ENCODE measurements at places on chromosomes 1 and 21. TPM values are rescaled to one million over a fixed set of nuclear protein-coding genes. Genes with fewer than 3 reads are reported as not detected.

Gene GJA9
- polyA plus RNA-seq: not detected

Gene RNASEL
- 5.5 TPM for polyA plus RNA-seq

Gene C8A
- not detected for polyA plus RNA-seq

Gene TMEM61
- not detected for polyA plus RNA-seq

Gene RNU1-1
- not detected for polyA plus RNA-seq

Gene SMIM1
- not detected for polyA plus RNA-seq

Gene CD1B
- polyA plus RNA-seq: not detected

Gene CYP4A22
- polyA plus RNA-seq: not detected
